Stromal cell of bone marrow (primary cell): ENCODE measurements at places on chromosomes 2 and 18.

- DNase-seq, result no peak
These were observed 160.2 kb downstream of the FHOD3 start for GRCh38 chr18:36457683-36458082.

DNA sequence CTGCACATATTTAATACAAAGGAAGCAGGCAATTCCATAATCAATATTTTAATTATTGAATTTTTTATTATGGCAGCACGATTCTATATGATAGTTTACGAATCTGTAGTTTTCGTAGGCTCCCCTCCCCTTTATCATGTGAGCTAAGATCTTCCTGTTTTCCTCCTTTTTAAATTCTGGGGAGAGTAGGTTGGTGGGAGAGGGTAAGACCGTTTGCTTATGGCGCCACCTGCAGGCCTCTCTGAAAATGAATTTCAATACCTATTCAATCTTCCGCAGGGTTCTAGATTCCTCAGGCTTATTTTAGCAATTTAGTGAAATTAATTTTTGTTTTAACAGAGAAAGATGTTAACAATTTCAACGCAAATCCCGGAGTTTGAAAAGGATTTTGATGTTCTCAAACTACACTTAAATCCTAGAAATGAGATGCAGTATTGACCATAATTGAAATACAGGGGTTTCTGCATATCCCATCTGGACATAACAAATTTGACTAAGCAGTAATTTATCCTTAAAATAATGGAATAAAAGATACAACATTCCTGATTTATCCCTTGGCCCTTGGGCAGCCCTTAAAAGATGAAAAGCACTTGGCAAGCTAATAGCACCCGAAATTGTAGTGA, 12.8 kb upstream of the GBX2 start:
- no peak for DNase-seq

DNA sequence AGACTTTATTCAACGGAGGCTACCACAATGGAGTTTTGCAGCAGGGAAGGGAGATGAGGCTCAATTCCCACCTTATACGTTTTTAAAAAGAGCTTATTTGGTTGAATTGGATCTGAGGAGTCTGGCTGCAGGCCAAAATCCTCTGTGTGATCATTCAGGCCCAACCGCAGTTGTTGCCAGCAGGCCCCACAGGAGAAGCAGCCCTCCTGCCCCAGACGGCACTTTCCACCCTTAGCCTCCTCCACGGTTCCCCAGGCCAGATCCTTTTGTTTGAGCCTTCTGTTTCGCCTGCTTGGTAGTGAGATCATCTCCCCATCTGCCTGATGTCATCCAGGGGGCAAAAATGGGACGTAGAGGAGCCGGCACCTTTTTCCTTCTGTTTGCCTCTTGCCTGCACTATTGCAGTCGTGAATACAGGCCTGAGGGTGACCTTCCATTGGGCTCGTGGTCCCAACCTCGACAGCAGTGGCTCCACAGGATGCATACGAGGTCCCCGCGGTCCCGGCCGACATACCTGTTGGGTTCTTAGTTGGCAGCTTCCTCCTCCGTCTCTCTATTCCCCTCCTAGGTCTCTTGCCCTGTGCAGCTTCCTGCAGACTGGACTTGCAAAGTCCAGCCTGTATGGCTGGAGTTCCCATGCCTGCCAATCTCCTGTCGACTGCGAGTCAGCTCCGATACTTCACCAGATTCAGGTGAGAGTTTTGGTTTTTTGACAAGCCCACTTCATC, 9.3 kb upstream of the GPR35 start:
- no peak for DNase-seq

DNA sequence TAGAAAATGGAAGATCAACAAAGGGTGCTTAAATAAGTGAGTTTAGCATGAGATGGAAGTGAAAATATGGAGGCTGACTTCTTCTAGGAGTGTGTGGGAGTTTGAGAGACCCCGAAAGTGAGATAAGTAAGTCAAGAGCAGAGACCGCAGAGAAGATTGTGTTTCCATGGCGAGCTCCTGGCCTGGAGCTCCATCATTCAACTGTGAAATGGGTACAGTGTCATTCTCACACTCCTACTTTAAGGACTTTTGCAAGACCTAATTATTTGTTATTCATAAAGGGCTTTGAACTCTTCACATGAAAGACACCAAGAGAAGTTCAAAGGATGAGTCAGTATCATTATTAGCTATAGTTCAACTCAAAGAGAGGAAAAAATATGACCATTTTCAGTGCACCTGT, 134.2 kb upstream of the PIK3C3 start:
- DNase-seq, result no peak

GRCh38 chr2:158006961-158007719, 94.5 kb upstream of the UPP2 start:
- DNase-seq, result no peak

GRCh38 chr2:74051504-74051903, 66.8 kb downstream of the TET3 start:
- DNase-seq, result no peak

GRCh38 chr18:79223431-79223830, 154.2 kb downstream of the ATP9B start:
- DNase-seq, result no peak

DNA sequence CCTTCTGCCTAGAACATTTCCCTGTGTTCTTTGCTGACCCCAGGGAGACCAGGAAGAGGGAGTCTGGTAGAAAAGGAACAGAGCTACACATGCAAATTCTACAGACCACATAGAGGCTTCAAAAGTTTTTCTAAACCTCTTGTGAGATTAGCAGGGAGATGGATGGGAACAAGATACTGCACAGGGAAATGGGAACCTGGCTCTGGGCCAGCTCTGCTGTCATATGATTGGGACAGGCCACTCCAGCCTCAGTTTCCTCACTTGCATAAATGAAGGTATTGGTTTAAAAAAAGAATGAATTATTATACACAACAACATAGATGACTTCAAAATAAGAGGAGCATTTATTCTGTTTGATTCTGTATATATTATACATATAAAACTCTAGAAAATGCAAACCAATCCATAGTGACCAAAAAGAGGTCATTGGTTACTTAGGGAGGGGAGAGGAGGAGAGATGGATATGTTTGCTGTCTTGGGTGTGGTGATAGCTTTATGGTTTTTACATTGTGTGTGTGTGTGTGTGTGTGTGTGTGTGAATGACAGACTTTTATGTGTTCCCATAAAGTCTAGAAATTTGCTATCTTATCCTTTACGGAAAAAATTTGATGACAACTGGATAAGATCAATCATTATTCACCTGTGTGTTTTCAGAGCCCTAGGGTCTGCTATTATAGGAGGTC, 115.5 kb downstream of the MGAT5 start:
- DNase-seq, result no peak

GRCh38 chr2:8877894-8878293, 40.5 kb upstream of the KIDINS220 start:
- DNase-seq, result no peak

GRCh38 chr2:48227617-48228344, 302.2 kb upstream of the STON1 start:
- no peak for DNase-seq

GRCh38 chr2:224023188-224023587, 15.9 kb downstream of the SERPINE2 start:
- DNase-seq, result peak; percentile 39

DNA sequence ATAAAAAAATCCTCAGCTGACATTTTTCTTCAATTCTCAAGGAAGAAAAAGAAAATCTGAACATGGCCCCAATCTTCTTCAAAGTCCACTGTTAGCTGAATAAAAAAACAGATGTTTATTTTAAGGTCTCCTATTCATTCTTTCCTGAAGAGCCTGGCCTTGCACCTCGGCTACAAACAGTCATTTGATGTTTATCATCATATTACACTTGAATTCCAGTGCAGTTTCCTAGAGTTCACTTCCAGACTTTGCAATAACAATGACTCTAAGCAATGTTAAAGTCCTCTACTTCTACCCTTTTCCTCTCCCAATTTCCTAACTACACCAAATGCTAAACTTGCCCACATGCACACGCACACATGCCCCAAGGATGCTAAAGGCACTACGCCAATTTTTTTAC, 70.1 kb downstream of the NOL10 start:
- DNase-seq, result no peak

- DNase-seq, result no peak
These were observed 446.1 kb upstream of the MYT1L start for GRCh38 chr2:2777213-2777612.

- DNase-seq, result no peak
These were observed 26.7 kb upstream of the CD226 start for GRCh38 chr18:69974365-69974764.

DNA sequence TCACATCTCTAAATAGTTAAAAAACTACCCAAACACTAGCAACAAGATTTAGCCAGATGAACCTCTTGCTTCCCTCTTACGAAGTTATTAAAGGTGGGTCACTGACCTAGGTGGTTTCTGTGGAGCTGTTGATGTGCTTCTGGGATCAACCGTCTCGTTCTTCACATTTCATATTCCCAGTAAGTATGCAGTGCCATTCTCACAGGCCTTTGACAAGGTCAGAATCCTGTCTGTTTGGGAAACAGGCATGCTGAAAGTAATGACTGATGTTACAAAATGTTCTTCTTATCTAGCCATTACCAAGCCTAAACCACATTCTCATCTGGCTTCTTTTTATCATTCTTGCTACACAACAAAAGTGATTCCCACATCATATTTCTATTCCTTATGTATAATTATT, 70.3 kb downstream of the WDR7 start:
- no peak for DNase-seq

DNA sequence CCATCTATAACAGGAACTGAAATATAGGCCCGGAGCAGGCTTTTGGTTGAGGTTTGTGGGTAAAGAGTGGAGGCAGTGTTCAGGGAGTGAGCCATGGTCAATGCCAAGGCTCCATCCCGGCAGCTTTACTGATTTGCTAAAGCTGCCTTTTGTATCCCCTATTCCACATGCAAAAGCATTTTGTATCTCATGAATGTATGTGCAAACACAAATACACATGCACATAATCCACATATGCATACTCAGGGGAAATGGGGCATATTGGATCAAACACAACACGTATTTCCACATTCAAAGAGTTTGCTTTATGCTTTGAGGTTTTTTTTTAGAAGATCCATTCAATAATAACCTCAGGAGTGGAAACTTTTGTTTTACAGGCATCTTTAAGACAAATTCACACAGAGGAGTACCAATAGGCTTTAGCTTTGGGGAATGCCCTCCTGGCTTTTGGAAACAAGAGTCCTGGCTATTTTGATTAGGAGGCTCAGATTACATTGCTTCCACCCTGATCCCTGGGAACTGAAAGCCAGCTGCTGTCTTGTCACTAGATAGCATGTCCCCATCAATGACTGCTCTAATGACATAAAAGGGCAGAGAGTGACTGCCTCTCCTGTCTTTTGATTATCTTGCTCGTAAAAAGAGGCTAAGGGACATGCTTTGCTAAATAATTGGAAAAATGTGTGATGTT, 263.2 kb downstream of the EN1 start:
- no peak for DNase-seq

- no peak for DNase-seq
These were observed 25.7 kb downstream of the RHOB start for GRCh38 chr2:20472569-20472968.

DNA sequence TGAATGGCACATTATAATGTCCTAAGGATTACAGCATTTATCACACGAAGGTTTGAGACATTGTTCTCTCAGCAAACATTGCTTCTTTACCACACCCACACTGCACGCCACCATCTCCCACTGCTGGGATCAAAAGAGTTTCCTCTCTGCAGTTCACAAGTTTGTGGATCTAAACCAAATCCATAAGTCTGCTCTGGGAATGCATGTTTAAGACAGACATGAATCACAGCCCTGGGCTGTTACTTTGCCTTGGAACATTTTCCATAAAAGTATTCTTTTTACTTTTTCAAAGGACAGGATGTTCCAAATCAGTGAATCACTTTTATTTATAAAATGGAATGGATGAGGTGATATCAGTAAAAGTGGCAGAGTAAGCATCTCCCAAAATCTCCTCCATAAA, 36.1 kb downstream of the STPG4 start:
- peak; percentile 37 for DNase-seq

GRCh38 chr2:18664421-18664820, 75.1 kb upstream of the NT5C1B start:
- DNase-seq, result no peak

DNA sequence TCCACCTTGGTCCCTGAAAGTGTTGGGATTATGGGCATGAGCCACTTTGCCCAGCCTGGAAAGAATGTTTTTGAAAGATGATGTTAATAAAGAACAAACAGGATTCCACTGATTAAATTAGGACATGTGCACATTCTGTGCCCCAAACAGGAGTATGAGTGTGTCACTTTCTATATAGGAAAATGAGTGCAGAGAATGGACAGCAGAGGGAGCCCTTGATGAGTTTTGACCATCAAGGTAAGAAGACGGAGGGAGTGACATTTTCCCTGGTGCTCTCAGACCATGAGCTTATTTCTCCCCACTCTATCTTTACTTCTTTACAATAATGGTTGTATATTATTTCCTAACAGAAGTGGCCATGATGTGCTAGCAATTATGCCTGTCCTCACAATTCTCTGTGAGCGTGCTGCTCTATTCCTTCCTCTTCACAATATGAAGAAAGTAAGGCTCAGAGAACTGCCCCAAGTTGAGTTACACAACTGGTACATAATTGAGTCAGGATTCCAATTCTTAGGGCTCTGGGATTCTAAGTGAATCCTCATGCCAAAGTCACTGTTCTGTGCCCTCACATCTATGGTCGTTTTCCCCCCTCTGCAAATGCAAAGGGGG, 20.6 kb downstream of the RPL37A start:
- DNase-seq, result peak; percentile 66

DNA sequence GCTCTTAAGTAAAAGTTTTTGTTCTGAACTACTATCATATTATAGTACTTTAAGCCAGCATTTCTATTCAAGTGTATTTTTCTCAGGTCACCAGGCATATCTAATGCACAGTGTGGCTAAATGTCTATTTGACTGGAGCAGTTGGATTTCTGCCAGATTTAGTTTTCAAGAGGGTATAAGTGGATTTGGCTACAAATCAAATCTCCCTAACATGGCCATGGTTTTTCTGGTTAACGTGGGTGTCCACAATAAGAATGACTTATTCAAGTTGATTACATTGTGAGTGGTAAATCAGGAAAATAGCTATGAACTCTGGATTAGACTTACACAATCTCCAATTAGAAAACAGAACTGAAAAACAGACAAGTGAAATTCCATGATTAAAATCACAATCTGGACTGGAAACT, 5.7 kb upstream of the CHN1 start:
- no peak for DNase-seq

- no peak for DNase-seq
These were observed 247.6 kb downstream of the DLGAP1 start for GRCh38 chr18:4207383-4207985.

GRCh38 chr2:138183705-138184104, 219.4 kb downstream of the HNMT start:
- DNase-seq, result no peak

GRCh38 chr2:55019526-55020258, 30.6 kb downstream of the RTN4 start:
- no peak for DNase-seq
